HS-27A (cell line): ENCODE measurements at places on chromosomes 5 and 9.

DNA sequence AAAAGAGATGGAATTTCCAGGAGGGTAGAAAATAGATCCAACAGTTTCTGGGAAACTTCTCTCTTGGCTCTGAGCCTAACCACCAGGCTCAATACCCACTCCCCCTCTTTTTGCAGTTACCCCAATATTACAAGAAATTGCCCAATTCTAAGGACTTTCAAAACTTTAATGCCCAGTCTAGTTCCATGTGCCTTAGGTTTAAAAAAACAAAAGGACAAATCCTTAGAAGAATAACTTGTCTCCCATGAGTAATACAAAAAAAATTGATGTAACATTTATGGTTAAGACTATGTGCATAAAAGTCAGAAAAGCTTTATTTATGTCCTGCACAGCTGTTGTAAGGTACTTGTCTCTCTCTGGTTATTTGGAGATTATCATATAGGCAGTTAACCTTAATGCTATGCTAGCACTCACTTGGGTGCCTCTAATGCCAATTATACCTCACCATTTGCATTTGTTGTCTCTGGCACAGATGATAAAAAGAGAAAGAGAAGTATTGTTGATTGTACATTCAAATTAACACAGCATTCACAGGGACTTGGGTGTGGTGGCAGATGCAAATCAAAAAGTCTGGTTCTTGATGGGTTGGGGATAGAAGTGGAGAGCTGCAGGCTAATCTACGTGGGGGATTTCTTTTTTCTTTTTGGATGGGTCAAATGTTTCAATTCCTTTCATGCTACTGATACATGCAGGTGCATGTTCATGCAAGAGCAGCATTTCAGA lies 159.4 kb downstream of the PIK3R1 start:
- no peak for DNase-seq

GRCh38 chr5:36934740-36935356 lies 58.3 kb downstream of the NIPBL start:
- no peak for DNase-seq

- no peak for DNase-seq
These were observed 2.6 kb upstream of the SMIM23 start for GRCh38 chr5:171783051-171783450.

GRCh38 chr5:148986636-148987035 lies 76.2 kb downstream of the SH3TC2 start:
- no peak for DNase-seq

DNA sequence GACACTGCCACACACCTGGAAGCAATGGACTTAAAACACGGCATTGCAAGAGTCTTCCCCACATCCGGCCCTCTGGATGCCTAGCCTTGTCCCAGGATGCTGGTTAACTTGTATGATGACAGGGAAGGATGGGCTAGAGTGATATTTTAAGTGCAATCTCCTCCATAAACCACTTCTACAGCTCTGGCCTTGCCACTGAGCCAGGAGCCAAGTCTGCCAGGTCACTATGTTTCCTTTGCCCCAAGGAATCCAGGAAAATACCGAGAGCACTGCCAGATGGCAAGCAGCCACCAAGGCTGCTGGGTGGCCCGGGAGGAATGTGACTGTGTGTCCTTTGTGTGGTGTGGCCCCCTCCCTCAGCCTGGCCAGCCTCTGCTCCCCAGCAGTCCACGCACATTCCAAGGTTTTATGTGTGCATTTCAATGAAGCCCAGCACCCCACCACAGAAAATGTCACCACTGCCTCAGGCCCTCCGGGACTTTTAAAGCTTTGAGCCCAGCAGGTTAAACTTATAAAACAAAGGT lies 106.0 kb downstream of the FRMD3 start:
- DNase-seq, result no peak

DNA sequence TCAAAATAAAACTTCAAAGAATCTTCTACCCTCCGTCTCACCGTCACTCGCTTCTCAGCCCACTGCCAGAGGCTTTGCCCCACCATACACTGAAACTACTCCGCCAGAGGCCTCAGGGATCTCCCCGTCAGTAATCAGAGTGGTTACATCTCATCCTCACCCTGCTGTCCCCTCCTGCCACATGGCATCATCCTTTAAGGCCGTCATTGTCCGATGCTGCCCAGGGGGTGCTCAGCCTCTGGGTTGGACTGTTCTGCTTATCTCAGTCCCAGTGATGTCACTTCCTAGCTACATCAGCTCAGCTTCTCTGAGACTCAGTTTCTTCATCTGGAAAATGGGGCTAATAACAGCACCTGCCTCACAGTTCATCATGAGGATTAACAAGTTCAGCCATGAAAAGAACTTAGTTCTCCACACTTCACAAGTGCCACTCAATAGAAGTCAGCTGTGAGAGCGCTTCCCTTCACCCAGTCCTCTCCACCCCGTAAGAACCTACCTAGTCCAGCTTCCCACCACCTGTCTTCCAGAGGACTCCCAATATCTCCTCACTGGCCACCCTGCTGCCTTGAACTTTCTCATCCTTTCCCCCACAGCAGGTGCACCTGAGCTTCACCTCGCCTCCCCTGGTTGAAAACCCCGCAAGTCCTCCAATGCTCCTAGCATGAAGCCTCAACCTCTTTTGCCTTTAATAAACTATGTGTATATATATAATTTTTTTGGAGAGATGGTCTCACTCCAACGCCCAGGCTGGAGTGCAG lies 2.8 kb upstream of the IL3 start:
- DNase-seq, result no peak

- no peak for DNase-seq
These were observed 86.0 kb downstream of the ANGPTL2 start for GRCh38 chr9:127036437-127036836.

GRCh38 chr5:148739023-148739422 lies 84.7 kb upstream of the HTR4 start:
- DNase-seq, result no peak

GRCh38 chr9:136807281-136808074 lies at the start of gene RABL6:
Gene RABL6, plus strand, starts transcription at chr9:136807948. Its CDS starts 249 bp downstream, at chr9:136808197.
- DNase-seq, result no peak

- peak; percentile 30 for DNase-seq
These were observed 43.8 kb downstream of the PRRC1 start for GRCh38 chr5:127561254-127561653.

DNA sequence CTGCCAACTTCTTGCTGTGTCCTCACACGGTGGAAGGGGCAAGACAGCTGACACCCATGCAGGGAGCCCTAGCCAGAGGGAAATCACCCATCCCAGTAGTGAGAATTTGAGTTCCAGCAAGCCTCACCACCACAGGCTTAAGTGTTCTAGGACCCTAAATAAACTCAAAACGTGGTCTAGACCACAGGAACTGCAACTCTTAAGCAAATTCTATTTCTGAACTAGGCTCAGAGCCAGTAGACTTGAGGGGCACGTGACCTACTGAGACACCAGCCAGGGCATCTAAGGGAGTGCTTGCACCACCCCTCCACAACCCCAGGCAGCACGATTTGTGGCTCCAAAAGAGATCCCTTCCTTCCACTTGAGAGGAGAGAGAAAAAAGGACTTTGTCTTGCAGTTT lies 96.0 kb upstream of the PHF24 start:
- DNase-seq, result no peak
